Stimulated activated naive CD4-positive, alpha-beta T cell treated with Interleukin-2 at 50 U/mL for 16 hours (primary cell): ENCODE measurements at places on chromosomes 7 and 10.

DNA sequence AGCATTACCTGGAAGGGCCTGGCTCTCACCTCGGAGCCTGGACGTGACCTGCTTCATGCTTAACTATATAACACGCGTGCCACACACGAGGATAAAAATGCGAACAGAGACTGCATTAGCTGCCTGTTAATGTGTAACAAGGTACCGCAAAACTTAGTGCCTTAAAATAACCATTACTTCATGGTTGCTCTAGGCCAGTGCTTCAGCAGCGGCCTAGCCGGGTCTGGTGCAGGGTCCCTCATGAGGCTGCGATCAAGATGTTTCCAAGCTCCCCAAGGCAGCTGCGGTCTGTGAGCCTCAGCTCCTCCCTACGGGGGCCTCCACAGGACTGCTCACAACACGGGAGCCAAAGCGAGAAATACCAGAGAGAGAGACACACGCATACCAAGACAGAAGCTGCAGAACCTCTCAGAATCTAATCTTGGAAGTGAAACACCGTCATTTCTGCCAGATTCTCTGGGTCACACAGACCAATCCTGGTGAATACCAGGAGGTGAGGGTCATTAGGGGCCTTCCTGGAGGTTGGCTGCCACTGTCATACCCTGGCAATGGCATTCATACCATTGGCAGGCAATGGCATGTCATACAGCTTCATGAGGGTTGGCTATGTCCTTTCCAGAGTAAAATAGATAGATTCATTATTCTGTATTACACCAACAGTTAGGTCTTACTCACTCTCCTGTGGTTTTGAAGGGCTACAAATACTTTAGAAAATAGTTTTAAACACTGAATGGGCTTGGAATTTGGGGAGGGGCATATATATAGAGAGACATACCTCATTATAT lies 94.5 kb downstream of the HIPK2 start:
- DNase-seq: no peak

DNA sequence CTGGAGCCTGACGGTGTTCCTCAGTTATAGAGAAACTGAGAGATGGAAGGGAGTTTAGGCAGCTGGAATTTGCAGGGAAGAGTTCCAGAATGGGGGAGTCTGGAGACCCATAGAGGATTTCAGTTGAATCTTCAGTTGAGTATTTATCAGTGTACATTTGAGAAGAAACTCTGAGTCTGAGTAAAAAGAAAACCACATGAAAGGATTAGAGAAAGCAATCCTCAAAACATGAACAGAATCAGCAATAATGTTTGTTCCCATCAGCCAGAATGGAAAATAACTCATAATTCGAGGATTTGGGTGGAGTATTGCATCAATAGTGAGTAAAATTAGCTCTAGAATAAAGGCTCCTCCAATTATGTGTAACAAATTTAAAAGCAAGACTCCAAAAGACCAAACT lies 130.0 kb upstream of the AHR start:
- DNase-seq: no peak

DNA sequence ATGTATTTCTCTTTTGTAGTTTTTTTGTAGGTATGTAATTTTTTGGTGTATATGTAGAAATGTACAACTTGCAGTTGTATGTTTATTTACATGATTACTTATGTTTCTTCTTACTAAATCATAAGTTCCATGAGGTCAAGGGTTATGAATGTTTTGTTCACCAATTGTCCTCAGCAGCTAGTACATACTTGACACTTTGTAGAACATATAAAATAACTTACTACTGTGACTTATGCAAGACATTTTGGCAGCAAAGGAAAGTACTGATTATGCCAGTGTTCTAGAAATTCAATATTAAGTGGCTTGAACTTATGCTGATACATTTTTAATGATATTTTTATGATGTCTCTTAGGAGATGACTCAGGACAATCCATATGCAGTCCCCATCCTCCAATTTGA lies 209.6 kb downstream of the DKK1 start:
- DNase-seq: no peak

DNA sequence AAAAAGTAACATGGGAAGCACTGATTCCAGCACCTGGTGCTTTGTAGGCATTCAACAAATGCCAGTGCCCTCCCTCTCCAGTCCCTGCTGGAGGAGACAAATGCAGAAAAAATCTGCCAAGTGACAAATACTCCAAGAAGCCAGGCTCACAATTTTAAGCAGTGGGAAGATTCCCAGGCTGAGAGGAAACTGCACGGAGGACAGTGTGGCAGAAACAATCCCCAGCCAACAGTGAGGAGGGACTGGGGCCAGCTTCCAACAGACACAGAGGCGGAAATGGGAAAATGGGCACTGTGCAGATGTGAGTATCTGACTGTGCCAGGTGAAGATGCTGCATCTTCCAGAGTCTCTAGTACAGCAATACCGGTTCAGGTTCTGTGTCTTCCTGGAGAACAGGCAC lies 106.3 kb downstream of the SLIT1 start:
- DNase-seq: no peak

DNA sequence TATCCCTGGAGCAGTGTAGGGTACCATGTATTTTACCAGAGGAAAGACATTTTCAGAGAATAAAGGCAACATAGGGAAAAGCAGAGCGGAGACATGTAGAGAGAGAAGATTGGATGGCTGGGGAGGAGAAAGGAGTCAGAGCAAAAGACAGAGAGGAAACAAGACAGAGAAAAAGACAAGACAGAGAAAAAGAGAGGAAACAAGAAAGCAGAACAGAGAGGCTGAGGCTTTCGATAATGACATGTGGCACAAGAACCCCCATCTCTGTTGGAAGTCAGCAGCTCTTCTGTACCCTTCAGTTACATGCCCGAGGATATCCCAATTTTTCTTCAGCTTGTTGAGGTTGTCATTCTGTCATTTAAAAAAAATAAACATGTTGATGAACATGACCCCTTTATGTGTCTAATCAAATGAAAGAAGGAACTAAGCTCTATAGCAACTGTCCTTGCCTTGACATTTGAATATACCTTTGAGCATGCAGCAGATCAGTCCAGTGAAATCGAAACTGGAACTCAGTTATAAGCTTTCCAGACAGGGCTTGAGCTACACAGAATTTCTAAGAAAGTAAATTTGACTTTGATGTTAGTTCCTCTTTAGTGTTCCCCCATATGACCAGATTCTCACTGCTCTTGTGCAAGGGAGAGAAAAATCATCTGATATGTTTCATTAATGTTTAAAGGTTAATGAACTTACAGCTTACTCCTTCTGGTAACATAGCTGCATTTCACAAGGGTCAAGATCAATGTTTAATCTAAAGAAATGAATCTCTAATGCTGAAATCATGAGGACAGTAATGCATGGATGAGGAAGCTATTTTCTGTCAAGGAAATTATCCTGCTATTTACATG lies 75.1 kb upstream of the SP4 start:
- DNase-seq: no peak

DNA sequence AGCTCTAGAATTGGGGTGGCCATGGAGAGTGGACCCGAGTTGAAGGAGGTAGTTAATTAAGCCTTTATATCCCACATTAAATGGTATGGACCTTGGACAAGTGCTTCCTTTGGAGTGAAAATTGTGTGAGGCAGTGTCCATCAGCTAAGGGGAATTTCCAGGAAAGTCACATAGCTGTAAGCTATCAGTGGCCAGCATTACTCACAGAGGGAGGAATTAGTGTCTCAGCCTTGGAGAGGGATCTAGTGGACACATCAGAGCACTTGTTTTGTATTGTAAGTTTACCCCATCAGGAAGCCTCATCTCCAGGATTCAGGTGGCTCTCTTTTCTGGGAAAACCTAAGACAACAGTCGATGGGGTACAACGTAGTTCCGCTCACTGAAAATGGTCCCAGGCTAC lies 416.7 kb downstream of the TFEC start:
- DNase-seq: no peak

GRCh38 chr10:79615577-79615976 lies 4.8 kb downstream of the SFTPA1 start:
- no peak for DNase-seq

DNA sequence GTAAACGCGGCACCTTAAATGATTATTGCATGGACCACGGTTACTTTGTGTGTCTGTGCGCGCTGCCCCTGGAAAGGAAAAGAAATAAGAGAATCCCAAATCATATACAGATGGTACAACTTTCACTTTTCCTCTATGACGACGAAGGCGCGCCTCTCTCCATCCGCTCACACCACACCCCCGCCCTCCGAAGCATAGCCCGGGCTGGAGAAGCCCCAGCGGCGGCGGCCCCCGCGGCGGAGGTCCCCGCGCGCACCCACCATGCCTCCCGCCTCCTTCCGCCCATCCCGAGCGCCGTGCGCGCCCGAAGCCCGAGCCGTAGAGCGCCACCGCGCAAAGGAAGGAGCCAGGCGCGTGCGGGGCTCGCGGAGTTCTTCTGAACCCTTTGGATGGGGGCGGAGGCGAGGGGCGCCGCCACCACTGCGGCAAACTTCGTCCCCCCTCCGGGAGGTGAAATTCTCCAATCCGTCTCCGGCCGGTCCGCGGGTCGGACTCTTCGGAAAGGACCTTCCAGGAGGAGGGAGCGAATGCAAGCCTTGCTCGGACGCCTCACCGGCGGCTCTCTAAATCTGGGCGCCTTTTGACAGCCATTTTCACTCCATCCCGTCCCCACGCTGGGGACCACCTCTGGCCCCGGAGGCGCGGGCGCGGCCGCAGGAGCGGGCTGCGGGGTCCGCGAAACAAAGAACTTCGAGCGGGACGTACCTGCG lies 588 bp downstream of the GLI3 start:
- DNase-seq: no peak

DNA sequence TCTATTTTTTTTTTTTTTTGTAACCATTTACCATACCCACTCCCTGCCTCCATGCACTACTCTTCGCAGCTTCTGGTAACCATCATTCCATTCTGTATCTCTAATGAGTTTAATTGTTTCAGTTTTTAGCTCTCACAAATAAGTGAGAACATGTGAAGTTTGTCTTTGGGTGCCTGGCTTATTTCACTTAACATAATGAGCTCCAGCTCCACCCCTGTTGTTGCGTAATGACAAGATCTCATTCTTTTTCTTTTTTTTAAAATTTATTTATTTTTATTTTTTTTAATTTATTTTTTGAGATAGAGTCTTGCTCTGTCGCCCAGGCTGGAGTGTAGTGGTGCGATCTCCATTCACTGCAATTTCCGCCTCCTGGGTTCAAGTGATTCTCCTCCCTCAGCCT lies 142.3 kb upstream of the PCLO start:
- DNase-seq: no peak

DNA sequence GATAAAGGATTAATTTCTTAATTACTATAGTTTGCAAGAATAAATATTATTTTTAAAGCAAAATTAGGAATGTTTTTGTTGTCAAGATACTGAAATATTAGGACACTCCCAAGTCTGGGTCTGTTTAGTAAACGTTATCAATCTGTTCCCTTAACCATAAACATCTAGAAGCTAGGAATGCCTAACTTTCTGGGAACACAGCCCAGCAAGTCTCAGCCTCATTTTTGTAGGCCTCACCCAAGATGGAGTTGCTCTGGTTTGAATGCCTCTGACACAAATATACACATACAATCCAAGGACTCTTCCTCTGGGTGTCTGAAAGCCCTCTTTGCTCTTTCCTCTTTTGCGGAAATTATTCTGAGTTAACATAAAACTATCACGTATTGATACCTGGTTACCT lies 487.4 kb upstream of the CELF2 start:
- DNase-seq: no peak

GRCh38 chr10:131571346-131571745 lies 259.8 kb upstream of the TCERG1L start:
- no peak for DNase-seq

- DNase-seq: no peak
Observed at GRCh38 chr10:128567551-128567950, 441.3 kb upstream of the MKI67 start.

GRCh38 chr7:108347616-108348015 lies 108.6 kb downstream of the NRCAM start:
- DNase-seq: no peak

GRCh38 chr7:45253368-45253767 lies 95.8 kb downstream of the RAMP3 start:
- DNase-seq: no peak

GRCh38 chr10:118708571-118708970 lies 46.2 kb downstream of the CACUL1 start:
- no peak for DNase-seq

GRCh38 chr10:110209454-110209925 lies 2.1 kb downstream of the MXI1 start:
- DNase-seq: peak; percentile 66

- DNase-seq: no peak
Observed at GRCh38 chr7:99030951-99031350, 113.0 kb downstream of the SMURF1 start.

GRCh38 chr7:139095194-139095659 lies 14.3 kb downstream of the ZC3HAV1 start:
- DNase-seq: peak; percentile 64

DNA sequence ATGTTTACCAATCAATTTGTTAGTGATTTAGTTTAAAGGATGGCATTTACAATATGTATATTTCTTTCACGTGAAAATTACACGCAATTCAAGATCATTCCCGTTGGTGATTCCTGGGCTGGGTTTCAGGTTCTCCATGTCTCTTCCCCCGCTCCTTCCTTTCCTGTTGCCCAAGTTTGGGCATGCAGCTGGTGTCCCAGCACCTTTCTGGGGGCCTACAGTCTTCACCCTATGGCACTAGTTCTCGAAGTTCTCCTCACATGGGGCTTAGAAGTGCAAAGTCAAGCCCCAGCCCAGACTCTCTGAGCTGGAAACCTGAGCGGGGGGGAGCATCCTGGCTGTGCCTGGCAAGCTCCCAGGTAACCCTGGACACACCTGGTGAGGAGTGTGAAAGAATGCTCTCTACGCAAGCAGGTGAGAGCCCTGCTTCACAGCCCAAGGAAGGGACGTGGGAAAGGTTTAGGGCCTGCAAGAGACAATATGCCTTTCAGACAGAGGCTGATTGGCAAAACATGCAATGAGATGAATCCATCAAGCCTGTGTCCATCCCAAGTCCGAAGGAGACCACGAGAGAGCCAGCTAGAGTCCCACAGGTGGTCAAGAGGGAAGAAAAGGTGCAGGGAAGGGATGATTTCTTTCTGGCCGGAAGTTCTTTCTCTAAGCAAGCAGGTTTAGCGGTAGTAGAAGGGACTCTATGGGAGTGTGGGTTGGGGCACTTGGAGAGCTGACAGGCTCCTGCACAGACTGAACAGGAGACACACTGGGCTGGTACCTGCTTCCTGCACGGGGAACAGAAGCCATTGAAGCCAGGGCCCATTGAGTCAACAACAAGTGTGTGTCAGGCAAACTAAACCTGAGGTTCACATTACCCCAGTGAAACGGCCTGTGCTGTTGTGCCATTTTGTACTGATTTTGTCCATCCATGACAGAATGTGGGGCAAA lies 131.1 kb downstream of the ADARB2 start:
- DNase-seq: no peak

DNA sequence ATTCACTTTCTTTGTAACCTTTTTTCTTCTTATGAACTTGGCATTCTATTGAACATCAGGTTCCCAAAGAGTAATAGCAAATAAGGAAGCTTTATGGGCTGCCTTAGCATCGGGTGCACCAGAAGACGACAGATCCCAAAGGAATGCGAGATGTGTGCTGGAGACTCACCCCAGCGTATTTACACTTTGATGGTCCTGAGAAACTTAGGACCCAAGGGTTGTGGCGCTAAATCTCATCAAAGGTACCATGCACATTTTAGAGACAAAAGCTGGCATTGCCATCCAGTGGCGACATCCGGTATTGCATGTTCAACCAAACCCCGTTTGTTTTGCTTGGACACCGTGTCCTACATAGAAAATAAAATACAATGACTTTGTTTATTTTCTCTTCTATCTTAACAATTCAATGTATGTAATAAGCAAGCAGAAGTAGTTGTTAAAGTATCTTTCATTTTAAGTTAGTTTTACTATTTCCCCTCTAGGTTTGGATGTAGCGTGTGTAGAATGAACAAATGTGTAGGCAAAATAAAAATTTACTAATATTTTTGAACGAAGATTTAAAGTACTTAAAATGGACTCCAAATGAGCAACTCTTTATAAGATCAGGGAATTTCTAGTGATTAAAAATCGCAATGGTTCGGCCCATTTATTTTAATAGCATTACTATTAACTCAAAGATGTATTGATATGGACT lies 1154.8 kb downstream of the GATA3 start:
- DNase-seq: peak; percentile 56
